ENCODE measurements at places on chromosomes 5 and 9.

GRCh38 chr5:112532654-112533360, 113.7 kb upstream of the EPB41L4A start:
- H3K27me3 ChIP-seq = no peaks in the 10 kb centered on the region
- no peaks in the 10 kb centered on the region for H3K4me1 ChIP-seq
- H3K4me3 ChIP-seq = no peak overlapping the region
- H3K36me3 ChIP-seq = no peaks in the 10 kb centered on the region
- DNase-seq = no peak

- H3K27ac ChIP-seq = no peak overlapping the region
- no peaks in the 10 kb centered on the region for H3K27me3 ChIP-seq
- H3K36me3 ChIP-seq = no peaks in the 10 kb centered on the region
- no peaks in the 10 kb centered on the region for H3K4me1 ChIP-seq
- no peak for DNase-seq
These were observed 48.5 kb upstream of the MSX2 start for GRCh38 chr5:174675916-174676315.

DNA sequence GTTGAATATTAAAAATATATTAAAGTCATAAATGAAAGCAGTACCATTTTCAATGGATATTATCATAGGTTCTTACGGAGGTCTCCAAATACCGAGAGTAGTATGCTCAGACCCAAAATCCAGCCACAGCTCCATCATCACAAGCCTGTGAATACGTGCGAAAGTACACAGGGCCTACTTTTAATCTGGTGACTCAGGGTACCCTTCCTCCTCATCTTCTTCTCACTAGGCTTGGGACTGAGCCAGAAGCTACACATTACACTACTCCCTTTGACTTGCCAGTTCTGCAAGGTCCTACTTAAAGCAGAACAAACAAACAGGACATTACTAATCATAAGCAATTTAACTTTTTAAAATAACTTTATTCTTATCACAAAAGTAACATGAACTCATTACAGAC, 7.6 kb upstream of the RIC1 start:
- no peak overlapping the region for H3K4me3 ChIP-seq
- H3K27ac ChIP-seq = no peak overlapping the region
- H3K36me3 ChIP-seq = no peaks in the 10 kb centered on the region
- no peaks in the 10 kb centered on the region for H3K4me1 ChIP-seq
- DNase-seq = no peak
- no peaks in the 10 kb centered on the region for H3K27me3 ChIP-seq

DNA sequence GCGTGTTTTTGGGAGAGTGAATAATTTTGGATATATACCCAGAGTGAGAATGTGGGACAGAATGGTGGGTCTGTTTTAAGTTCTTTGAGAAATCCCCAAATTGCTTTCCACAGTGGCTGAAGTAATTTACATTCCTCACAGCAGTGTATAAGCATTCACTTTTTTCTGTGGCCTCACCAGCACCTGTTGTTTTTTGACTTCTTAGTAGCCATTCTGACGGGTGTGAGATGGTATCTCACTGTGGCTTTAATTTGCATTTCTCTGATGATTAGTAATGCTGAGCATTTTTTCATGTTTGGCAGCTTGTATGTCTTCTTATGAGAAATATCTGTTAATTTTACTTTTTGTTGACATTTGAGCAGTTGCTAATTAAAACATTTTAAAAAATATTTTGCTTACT, 9.4 kb upstream of the SPATA31D1 start:
- H3K4me1 ChIP-seq = no peaks in the 10 kb centered on the region
- no peaks in the 10 kb centered on the region for H3K36me3 ChIP-seq
- H3K27me3 ChIP-seq = no peaks in the 10 kb centered on the region
- no peak for DNase-seq

DNA sequence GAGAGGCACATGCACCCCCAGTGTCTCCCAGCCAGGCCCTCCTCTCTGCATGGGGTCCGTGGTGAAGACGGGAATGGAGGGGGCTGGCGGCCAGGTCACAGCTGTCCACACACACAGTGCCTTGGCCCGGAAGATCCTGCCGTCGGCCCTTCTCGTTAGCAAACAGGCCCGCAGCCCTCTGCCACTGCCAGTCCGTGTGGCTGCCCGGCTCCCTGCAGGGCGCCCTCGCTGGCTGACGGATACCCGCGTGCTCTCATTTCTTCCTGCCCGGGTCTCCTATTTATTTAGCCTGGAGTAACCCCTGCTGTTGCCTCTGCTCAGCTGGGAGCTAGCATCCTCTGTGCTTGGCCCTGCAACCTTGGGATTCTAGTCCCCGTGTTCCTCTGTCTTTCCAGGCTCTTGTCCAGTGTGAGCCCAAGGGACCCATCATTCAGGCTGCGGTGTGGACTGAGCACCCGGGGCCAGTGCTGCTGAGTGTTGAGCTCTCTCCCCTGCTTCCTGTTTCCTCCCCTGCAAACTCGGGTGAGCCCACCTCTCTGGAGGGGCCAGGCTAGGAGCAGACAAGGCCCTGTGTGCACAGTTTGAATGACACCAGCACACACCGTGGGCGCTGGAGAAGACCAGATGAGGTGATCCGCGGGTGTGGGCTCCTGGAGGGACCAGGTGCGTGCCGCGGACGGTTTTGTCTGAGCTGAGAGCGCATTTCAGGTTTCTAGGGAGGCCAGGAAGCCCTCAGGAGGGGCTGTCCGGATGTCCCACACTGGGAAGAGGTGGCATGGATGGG, 14.6 kb upstream of the RNU6ATAC start:
- no peak overlapping the region for H3K27ac ChIP-seq
- H3K4me1 ChIP-seq = peaks cover 7% of the 10 kb centered on the region
- H3K4me3 ChIP-seq = no peak overlapping the region
- H3K27me3 ChIP-seq = peaks cover 17% of the 10 kb centered on the region

Measured in large intestine (tissue), 12 donors.